ENCODE measurements at places on chromosomes 7 and 10.

GRCh38 chr10:96912405-96912804, 80.3 kb downstream of the LCOR start:
- DNase-seq = no peak

- no peak for DNase-seq
Observed at GRCh38 chr7:12130609-12131008, 80.5 kb upstream of the TMEM106B start.

- DNase-seq = no peak
Observed at GRCh38 chr7:137519947-137520346, 176.4 kb upstream of the PTN start.

GRCh38 chr10:48609441-48609840, 4.6 kb upstream of the ARHGAP22 start:
- DNase-seq = no peak

DNA sequence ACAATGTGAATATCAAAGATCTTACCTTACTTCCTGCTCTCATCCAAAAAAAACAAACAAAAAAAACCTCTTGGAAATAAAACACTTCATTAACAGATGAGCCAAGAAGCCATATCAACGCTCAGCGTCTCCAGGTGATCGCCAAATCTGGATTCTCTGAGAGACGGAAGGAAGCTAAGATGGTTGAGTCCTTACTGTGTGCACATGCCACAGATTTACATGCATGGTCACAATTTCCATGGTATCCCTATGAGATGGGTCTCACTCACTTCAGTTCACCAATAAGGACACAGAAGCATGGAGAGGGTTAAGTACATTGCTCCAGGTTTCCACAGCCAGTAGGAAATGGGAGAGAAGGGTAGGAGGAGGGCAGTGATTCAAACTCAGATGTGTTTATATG, 1.0 kb downstream of the AOAH start:
- DNase-seq = no peak

DNA sequence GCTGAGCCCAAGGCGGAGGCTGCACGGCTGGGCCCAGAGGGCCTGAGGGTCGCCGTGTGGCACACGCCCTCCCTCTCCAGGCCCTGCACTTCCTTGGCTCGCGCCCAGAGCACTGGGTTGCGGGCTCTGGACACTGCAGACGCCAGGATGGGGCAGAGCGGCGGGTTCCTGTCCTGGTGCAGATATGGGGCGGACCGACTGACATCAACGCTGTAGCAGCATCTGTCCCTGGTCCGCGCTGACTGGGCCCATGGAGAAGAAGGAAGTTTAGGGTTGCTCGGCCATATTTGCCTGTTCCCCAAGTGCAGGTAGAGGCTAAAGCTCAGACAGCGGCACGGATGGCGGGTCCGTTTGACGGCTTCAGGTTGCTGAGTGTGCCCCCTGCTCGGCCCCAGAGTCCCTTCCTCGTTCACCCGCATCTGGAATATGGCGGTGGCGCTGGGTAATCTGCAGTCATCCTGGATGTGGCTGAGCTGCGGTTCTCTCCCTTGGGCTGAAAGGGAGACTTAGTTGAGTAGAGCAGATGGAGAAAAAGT, 116.1 kb downstream of the OR13A1 start:
- no peak for DNase-seq

GRCh38 chr10:20354166-20354565, 537.9 kb downstream of the PLXDC2 start:
- DNase-seq = no peak

- no peak for DNase-seq
Observed at GRCh38 chr10:104617831-104618230, 23.3 kb upstream of the SORCS3 start.
